ENCODE measurements at places on chromosomes 16 and 17.

GRCh38 chr16:3618769-3619141 lies 7.3 kb upstream of the SLX4 start:
- DNase-seq: peak; percentile 33

DNA sequence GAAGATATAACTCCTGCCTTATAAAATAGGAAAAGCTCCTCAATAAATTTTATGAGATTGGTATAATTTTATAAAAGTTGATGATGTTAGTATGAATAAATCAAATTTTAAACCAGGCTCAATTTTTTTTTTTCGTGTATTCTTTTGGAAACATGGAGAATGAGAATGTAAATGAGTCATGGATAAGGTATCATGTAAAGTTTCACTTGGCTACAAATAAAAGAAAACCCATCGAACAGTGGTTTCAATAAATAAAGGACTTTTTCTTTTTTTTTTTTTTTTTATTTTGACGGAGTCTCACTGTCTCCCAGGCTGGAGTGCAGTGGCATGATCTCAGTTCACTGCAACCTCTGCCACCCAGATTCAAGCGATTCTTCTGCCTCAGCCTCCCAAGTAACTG lies 67.3 kb downstream of the PHKB start:
- no peak for DNase-seq

- no peak for DNase-seq
These were observed 25.8 kb downstream of the GNPTG start for GRCh38 chr16:1377406-1378010.

DNA sequence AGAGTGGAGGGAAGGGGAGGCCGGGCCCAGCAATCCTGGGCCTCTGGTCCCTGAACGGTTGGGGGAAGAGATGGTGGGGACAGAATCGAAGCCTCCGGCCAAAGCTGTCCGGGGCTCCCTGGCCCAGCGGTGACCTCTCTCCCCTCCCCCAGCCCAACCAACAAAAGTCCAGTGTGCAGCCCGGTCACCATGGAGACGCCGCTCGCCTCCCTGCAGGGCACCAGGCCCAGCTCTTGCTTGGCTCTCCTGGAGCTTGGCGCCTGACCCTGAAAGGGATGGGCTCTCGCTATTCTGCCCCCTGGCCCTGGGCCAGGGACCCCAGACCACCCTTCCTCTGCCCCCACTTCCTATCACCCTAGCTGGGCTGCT lies 1.3 kb downstream of the METRN start:
- no peak for DNase-seq

DNA sequence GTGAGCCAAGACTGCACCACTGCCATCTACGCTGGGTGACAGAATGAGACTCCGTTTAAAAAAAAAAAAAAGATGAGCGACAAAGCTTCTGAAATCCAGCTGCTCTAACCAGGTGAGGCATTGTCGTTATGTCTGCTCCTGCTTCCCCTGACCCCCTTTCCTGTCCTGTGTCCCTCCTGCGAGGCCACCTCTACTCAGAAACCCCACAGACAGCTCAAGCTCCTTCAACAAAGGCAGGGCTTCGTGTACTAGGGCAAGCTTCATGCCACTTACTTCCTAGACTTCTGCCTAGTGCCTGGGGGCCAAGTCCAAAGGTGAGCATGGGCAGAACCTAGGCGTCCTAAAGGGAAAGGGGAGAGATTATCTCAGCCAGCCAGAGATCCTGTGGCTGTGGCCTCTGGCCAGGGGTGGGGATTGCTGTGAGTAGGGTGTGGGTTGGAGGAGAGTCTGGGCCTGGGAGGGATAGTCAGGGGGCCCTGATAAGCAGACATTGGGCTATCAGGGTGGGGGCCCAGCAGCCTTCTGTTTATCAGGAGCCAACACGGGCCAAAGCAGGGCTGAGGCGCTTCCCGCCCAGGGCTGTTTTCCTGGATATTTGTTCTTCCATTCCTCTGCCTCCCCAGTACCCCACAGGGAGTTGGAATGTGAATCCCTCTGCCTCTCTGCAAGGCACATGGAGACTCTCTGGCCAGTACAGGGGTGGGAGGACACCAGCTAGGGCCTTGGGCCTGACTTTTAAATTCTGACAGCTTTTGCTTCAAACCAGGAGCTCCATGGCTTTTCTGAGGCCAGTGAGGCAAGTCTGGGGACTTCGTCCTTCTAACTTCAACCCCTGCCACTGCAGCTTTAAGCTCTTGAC lies 10.4 kb downstream of the ERAL1 start:
- DNase-seq: peak; percentile 98

GRCh38 chr17:41650794-41651624 lies 26.6 kb upstream of the KRT17 start:
- no peak for DNase-seq

DNA sequence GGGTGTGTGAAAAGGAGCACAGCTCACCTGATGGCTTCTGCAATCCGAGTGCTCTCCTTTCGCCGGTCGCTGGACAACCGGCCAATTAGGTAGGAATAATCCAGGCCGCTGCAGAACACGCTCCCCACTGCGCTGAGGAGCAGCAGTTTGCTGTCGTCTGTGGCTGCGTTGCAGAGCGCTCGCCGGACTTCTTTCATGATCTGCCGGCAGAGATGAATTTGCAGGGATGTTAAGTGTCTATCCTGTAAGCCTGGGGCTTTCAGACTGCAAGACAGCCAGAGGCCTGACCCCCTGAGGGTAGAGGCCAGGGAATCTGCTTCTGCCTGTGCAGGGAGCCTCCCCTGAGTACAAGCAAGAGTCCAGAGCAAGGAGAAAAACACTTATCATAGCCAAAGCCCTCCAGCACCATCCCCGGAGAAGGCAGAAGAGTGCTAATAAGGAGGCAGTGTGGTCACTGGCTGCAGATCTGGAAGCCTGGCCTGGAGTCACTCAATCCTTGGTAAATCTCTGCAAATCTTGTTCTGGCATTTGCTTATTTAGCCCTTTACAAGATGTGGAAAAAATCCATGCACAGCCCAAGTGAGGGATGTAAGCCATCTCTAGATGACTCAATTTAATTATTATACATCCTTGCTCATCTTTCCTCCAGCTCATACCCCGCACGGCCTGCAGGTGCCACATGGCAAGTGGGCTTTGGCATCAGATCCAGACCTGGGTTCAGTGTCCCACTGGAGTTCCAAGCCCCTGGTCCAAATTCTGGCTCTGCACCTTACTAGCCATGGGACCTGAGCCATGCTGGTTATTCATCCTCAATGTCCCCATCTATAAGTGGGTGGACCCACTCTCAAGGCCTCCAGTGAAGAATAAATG lies 80.2 kb downstream of the DYNLRB2 start:
- DNase-seq: no peak

GRCh38 chr17:75231741-75232464 lies 26.4 kb downstream of the NUP85 start:
- no peak for DNase-seq

GRCh38 chr17:39777534-39778365 lies 40.0 kb downstream of the GRB7 start:
- no peak for DNase-seq

DNA sequence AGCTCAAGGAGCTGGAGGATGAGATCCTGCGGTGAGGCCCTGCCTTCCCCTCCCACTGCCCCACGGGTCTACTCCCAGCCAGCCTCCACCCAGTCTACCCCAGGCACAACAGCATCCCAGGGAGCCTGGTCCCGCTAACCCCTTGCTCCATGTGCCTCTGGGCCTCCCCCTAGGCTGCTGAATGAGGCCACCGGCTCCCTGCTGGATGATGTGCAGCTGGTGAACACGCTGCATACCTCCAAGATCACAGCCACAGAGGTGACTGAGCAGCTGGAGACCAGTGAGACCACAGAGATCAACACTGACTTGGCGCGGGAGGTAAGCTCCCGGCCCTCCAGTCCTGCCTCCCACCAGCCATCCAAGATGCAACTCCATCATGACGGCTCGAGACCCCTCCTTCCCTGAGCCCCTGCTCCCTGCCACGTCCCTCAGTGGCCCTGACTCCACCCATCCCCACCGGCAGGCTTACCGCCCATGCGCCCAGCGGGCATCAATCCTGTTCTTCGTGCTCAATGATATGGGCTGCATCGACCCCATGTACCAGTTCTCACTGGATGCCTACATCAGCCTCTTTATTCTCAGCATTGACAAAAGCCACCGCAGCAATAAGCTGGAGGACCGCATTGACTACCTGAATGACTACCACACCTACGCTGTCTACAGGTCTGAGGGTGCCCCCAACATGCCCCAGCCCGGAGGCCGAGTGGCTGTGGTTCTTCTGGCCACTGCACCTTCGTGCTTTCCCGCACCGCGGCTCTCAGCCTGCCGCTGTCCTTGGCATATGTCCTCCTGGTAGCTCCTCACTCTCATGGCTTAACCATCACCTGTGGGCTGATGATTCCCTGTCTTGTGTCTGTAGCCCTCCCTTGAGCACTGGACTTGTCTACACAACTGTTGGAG lies 15.0 kb upstream of the KDM6B start:
- DNase-seq: no peak

DNA sequence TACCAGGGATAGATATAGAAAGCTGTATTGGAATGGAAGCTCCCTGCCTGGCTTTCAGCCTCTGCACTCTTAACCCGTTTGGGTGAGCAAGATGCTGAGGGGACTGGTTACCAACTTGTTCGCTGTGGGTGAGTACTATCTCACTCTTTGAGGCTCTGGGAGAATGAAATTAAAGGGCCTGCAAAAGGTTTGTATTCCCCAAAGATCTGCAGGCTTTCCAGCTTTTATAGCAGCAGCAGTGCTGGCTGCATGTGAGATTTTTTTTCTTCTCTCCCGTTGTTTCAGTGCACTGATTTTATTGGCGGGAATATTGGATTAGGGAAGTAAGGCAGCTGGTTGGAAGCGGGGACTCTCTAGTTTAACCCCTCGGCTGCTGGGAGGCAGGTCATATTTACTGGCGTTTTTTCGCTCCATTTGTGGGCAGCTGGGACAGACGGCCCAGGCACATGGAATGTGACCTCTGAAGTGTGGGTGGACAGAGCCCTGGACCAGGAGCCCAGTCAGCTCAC lies 30.9 kb downstream of the C17orf75 start:
- no peak for DNase-seq

- no peak for DNase-seq
These were observed 37.1 kb upstream of the NOL11 start for GRCh38 chr17:67680445-67681224.

DNA sequence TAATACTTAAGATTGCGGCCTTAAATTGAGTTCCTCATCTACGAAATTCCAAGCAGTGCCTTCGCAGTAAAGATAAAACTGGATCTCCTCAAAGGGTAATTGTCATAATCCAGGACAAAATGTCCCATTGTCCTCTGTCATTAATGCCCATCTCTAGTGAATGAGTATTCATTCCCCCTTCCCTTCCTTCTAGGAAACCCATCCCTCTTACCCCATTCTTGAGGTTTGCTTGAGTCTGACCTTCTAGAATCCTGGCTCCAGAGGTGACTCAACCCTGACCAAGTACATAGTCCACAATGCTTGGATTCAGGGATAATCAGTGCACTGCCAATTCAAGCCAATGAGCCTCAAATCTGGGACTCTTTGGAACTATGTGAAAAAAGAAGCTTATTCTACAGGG lies 47.0 kb upstream of the MAF start:
- DNase-seq: no peak

GRCh38 chr16:17963185-17963836 lies 373.2 kb downstream of the NPIPA8 start:
- DNase-seq: no peak

DNA sequence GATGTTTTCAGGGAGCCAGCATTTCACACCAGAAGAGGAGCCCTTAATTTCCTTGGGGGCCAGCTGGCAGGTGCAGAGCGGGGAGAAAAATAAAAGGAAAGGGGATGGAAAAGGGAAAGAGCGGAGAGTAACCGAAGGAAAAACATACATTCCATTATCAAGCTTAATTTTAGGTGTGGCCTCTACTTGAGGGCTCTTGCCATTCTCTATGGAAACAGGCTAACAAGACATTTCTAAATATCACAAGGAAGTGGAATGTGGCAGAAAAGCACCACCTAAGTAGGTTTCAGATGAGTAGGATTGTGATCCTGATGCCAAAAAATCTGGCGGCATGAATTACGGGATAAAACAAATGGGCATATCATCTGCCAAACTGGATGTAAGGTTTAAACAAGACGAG lies 970 bp upstream of the DYNC1LI2 start:
- DNase-seq: no peak

DNA sequence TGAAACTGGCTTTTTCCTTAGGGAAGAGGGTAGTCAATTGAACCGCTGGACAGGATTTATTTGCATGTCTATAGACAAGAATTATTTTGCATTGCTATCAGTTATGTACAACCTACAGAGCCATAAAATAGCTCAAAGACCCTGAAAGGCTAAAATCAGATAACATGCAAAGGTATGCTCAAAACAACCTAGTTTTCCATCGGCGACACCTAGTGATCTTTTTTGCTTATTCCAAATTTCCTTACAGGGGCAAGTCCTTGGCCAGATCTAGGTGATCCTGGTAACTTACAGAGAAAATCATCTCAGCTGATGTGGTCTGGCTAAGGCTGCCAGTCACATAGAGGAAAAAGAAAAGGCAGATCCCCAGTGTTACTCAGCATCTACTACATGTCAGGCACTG lies 141.2 kb upstream of the RPL38 start:
- no peak for DNase-seq

DNA sequence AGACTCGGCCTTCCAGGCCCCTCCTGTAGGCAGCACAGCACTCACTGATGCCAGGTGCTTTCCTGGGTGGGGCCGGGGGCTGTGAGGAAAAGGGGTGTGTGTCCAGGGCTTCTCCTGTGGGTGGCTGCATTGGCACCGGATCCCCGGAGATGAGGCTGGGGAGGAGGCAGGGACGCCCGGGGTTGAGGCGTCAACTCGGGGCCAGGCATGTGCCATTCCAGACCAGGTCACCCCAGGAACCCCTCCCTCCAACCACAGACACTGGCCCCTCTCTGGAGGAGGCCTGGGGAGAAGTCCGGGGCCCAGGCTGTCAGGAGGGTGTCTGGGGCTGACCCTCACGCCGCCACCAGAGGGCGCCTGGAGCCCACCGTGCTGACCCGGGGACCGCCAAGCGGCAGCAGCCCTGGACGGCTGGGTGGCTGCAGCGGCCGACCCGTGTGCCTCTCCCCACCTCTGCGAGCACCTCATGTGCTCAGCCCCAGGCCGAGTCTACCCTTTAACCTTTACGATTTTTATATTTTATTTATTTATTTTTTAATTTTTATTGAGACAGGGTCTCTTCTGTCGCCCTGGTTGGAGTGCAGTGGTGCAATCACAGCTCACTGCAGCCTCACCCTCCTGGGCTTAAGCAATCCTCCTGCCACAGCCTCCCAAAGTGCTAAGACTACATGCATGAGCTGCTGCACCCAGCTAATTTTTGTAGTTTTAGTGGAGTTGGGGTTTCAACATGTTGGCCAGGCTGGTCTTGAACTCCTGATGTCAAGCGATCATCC lies 3.2 kb upstream of the METRN start:
- peak; percentile 86 for DNase-seq

- DNase-seq: no peak
These were observed 26.4 kb downstream of the CFAP20 start for GRCh38 chr16:58102665-58103392.

DNA sequence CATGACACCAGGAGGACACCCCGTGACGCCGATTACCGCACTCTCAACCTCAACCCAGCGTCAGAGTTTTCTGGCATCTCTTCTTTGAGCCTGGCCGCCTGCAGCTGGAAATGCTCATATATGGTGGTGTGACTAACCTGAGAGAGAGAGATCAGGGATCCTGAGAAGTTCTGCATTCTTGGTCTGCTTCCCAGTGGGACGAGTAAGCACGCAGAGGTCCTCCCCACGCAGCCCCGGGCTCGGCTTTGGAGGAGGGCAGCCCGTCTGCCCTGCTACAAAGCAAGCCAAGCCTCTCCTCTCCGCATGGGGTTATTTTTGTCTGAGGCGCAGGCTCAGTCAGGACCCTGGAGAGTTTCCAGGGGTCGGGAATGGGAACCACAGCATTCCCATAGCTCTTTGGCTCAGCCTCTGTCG lies 16.5 kb downstream of the CRISPLD2 start:
- DNase-seq: no peak

GRCh38 chr16:66953462-66954096 lies 7.5 kb upstream of the CES3 start:
- no peak for DNase-seq
